ENCODE measurements at places on chromosomes 7 and 10.

DNA sequence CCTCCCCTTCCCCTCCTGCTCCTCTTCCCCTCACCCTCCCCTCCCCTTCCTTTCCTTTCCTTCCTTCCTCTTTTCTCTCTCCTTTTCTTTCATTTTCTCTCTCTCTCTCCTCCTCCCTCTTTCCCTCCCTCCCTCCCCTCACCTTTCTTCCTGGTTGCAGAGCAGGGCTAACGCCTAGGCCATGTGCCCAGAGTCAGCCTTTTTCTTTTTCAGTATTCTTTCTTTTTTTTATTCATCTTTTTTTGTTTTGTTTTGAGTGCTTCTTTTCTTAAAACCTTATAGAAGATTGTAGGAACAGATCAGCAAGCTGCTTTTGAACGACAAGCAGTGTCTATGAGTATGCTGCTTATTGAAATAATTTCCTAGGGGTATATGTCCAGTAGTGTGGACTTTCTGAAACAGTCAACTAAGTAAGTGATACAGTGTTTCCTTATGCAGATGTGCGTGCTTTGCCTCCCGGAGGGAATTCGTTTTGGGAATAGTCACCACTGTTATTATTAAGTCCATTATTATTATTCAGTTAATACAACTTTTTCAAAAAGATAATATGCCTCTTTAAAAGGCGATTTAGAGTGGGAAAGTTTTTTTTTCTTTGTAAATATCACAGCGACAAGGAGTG, 219.2 kb downstream of the CAMK1D start:
- DNase-seq: no peak

DNA sequence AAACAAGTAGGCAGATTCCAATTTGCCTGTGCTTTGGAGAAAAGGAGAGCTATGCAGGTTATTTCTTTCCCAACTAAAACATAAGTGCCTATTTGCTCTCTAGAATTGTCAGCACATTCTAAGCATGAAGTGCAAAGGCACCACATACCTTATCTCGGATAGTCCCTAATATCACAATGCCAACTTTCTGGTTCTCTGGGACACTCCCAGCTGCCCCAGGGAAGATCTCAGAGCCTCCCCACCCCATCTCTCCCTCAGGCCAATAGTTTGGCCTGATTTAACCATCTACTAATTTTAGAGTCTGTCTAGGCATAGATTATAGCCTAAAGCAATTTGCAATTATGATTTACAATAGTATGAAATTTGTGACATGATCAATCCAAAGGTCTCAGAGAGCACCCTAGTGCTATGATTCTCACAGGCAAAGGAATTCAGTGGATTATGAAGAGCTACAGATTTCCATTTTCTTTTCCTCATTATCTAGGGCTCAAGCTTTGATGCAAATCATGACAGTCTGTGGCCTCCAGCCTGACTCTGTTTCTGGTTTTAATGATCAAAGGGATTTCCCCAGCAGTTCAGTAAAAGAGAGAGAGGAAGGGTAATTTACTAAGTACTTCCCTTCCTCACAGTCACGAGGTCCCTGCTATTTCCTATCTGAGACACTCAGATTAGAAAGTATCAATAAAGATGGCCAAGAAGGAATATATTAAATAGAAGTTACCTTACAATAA, 29.0 kb upstream of the IL6 start:
- no peak for DNase-seq

GRCh38 chr7:110800984-110801383, 289.9 kb upstream of the LRRN3 start:
- no peak for DNase-seq

- DNase-seq: no peak
These were observed 131.6 kb upstream of the AHR start for GRCh38 chr7:17166824-17167379.

- no peak for DNase-seq
These were observed 221.9 kb upstream of the INHBA start for GRCh38 chr7:41924796-41925195.

GRCh38 chr10:130606001-130606405, 469.8 kb downstream of the GLRX3 start:
- DNase-seq: no peak

- DNase-seq: no peak
These were observed 278.8 kb downstream of the RPS24 start for GRCh38 chr10:78312197-78313047.

GRCh38 chr10:33386926-33387325, 52.5 kb upstream of the NRP1 start:
- no peak for DNase-seq

DNA sequence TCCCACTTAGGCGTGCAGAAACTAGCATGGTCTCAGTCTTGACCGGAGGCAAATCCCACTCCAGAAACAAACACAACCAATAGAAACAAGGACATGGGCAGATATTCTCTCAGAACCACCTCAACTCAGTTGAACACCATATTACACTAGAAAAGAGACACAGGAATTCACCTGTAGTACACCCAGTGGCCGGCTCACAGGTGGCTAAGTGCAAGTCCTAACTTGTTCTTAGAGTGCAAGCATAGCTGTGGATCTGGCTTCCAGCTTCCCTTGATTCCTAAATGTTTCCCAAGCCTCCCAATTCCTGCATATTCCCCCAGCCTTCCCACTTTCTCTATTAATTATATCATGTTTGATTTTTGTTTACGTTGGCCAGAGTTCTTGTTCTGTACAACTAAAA, 164.4 kb downstream of the TPK1 start:
- no peak for DNase-seq

- DNase-seq: no peak
These were observed 307.5 kb upstream of the SHH start for GRCh38 chr7:156119771-156120170.

Measured in Jurkat, Clone E6-1 (cell line).